Osteoblast (primary cell): ENCODE measurements at places on chromosomes 2 and 18. TPM values are rescaled to one million over a fixed set of nuclear protein-coding genes. Genes with fewer than 3 reads are reported as not detected.
A peak's percentile ranks its signal among the peaks of the same experiment; 100 is the strongest.

The BCL11A gene
- 0.29 and 1.4 TPM in 2 replicates for total RNA-seq

GRCh38 chr2:237859082-237859433 lies 365 bp upstream of the RAMP1 start:
- peak; percentile 80 for DNase-seq

The PRSS56 gene
- total RNA-seq: not detected in 2 replicates

GRCh38 chr2:25557179-25558036 lies 116.0 kb downstream of the DTNB start:
- no peak for DNase-seq

The POTEE gene
- under 0.01 TPM in 1 of 2 replicates, not detected in the other for total RNA-seq

The STARD6 gene
- not detected in 2 replicates for total RNA-seq

DNA sequence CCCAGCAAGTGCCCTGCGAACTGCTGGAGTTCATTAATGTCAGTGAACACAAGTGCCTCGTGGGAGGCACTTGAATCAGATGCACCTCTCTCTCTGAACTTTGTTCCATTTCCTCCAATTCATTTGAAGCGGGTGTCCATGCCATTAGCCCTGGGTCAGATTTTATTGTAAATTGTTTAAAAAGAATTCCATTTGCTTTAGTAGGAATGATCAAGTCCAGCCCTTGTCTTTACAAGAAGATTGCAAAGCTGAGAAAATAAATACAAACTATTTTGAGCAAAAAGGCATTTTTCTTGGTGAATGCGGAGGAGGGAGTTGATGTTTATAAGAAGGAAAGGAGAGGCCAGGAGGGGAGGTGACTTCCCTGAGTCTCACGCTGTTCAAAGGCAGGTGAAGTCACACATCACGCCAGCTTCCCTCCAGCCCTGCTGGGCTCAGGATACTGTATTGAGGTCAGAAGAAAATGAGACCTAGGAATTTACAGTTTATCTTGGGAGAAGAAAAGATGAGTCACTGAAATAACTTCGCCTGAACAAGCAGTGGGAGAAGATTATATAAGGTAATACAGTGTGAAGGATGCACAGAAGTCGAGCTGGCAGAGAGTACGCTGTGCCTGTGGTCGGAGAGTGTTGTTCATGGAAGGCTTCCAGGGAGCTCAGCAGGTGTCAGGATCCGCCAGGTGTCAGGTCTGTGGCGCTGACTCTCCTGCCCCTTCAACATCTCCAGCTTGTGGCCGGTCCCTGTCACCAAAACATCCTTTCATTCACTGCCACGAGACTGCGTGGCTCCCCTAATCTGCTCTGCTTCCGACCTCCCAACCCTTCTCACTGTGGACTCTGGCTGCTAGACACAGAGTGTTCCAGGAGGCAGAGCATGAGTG lies 36.5 kb downstream of the EFR3B start:
- DNase-seq: peak; percentile 83

The TMEM17 gene
- 2.9 and 3.3 TPM in 2 replicates for total RNA-seq

DNA sequence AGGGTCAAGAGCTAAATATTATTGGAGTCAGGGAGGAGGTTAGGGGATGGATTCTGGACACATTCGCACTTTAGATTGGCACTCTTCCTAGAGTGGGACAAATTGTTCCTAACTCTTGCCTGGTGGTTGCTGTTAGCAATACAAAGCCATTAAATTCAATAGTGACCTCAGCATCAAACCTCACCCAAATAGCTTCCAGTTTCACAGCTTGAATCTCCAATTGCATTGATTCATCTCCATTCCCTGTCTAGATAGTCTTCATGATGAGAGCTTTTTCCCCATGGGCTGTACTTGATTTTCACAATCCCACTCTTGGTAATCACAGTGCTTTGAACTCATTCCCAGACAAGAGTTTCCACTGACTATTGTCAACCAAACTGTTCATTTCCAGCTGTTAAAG lies 585.9 kb upstream of the SYT4 start:
- no peak for DNase-seq

DNA sequence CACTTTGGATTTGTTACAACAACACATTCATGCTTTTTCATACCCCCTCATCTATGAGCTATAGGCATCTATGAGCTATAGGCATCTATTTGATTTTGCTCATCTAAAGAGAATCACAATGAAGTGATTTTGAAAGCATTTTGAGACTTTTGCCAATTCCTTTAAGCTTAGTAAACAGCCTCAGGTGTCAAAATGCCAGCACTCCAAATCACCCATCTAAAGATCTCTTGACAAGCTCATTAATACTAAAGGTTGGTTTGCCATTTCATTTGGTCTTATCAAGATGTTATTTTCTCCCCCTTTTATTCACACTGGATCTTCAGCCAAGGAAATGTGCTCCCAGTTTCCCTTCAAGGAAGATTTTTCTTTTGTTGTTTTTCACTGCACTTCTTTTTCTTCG lies 110.7 kb upstream of the TLK1 start:
- DNase-seq: no peak

The ZNF638 gene
- total RNA-seq: 148 and 152 TPM in 2 replicates

DNA sequence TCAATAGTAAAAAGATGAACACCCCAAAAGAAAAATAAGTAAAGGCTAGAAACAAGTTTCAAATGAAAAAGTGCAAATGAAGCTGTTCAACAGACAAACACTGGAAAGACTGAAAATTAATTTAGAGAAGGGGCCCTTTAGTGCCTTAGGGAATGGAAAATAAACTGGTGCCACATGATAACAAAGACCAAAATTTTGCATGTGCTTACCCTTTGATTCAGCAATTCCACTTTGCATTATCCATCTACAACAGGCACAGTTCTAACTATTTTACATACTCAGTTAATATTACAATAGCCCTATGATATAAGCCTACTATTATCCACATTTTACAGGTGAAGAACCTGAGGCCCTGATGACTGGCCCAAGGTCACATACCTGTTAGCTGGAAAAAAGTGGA lies 183.9 kb downstream of the NBAS start:
- no peak for DNase-seq

GRCh38 chr2:148719941-148720436 lies 75.4 kb downstream of the EPC2 start:
- no peak for DNase-seq

The TFPI gene
- 123 and 154 TPM in 2 replicates for total RNA-seq

- DNase-seq: peak; percentile 88
Measured at GRCh38 chr2:85393836-85394235, 16.3 kb downstream of the CAPG start.

The SGPP2 gene
- total RNA-seq: not detected in 2 replicates

DNA sequence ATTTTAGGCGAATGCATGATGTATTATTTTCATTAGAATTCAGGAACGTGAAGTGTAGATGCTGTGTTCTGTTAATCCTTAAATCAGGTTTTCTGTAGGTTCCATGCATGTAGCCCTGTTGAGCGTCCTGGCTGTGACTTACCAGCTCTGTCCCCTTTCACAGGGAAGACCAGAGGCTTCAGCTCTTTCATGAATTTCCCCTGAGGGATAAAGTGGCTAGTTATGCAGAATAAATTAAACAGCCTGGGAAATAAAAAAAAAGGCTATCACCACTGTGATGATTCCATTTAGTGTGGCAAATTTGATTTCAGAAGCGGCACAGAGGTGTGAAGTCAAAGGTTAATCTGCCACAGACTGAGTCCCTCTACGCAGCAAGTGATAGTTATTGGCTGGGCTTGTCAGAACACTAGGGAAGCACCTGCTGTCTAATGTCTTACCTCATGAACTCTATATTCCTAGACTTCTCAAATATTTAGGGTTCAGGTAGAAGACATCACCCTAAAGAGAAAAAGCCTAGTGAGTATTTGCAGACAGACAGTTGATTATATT lies 61.6 kb upstream of the LINC00305 start:
- no peak for DNase-seq
